ENCODE measurements at places on chromosomes 1 and 21.

- DNase-seq: no peak
These were observed 41.4 kb downstream of the ELK4 start for GRCh38 chr1:205590457-205590768.

DNA sequence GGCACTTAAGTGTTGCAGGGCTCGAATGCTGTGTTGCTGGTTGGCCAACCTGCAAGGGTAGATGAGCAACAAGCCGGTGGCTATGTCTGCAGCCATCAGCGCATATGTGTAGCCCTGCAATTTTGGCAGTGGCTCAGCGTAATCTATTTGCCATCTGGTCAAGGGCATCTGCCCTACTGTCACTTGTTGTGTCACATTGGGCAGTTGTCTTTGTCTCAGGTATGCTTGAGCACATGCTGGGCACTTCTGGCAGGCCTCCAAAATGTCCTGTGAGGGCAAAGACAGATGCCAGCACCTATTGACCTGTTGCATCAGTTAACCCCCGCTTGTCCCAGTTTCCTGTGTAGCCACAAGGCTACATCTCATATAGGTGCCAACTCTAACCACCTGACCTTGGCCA is 111.8 kb downstream of the GDAP2 start:
- DNase-seq: no peak

- DNase-seq: no peak
These were observed 57.6 kb downstream of the ABCA4 start for GRCh38 chr1:94063379-94063778.

GRCh38 chr1:233584931-233585330 is 29.0 kb upstream of the KCNK1 start:
- no peak for DNase-seq

Measured in glutamatergic neuron (in vitro differentiated cells).